Mononuclear cell (primary cell): ENCODE measurements at places on chromosomes 5 and 9. TPM values are rescaled to one million over a fixed set of nuclear protein-coding genes. Genes with fewer than 3 reads are reported as not detected.

Gene CDKN2A
- total RNA-seq, result 1.2 TPM

Gene TMEM203
- total RNA-seq, result 21.1 TPM

Gene FOXD4L5
- total RNA-seq, result under 0.01 TPM

Gene ZNF462
- 0.42 TPM for total RNA-seq

Gene FYB1
- total RNA-seq, result 189 TPM

Gene YIPF5
- total RNA-seq, result 51.5 TPM

Gene SPINK1
- 0.21 TPM for total RNA-seq

Gene ENHO
- 0.63 TPM for total RNA-seq

Gene MACIR
- 3.3 TPM for total RNA-seq

Gene SERF1B
- 11.1 TPM for total RNA-seq

Gene COL15A1
- not detected for total RNA-seq

Gene FBN2
- 5.1 TPM for total RNA-seq

Gene ARHGEF39
- 0.10 TPM for total RNA-seq
